ENCODE measurements at places on chromosomes 12 and 14.

GRCh38 chr14:61388173-61388975, 67.0 kb downstream of the PRKCH start:
- DNase-seq = peak; percentile 9

DNA sequence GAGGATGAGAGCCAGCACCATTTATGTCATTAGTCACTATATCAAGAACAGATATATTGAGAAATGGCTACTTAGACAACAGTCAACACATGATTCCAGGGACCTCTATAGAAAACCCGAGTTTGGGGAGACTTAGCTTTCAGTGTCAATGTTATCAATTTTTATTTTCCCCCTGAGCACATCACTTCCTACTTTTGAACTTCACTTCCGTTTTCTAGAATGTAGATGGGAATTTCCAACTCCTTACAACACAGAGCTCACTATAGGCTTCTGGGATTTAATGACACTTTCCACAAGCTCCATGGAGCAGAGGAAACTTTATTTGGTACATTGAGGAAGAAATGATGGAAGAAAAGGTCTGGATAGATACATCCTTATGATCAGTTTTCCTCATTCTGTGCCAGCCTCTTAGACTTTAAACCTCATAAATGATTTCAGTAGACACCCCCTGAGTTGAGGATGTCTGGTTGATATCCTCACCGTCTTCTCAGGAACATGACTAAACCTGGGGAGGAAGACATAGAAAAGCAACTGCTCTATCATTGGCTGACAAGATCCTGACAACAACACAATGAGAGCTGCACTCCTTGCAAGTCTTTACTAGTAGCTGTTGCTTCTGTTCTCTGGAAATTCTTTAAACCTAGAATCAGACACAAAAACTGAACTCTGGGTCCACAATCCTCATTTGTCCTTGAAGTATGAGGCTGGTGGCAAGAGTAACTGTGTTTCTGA, 449.4 kb upstream of the OR4E1 start:
- no peak for DNase-seq

- DNase-seq = no peak
Measured at GRCh38 chr12:44155358-44155757, 319.5 kb downstream of the TMEM117 start.

GRCh38 chr12:47755655-47756562, 2.8 kb downstream of the RAPGEF3 start:
- no peak for DNase-seq

DNA sequence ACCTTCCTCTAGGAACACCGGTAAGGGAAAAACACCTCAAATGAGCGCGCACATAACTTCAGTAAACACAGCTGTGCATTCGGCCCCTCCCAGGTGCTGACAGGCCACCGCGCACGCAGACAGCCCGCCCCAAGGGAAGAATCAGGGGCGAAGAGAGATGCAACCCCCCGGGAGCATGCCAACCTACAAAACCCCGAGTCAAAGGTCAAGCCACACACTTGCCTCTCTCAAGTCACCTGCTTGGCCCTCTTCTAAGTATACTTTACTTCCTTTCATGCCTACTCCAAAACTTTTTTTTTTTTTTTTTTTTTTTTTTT, 2.3 kb upstream of the CYP46A1 start:
- DNase-seq = no peak

Measured in SW480 (cell line).